Omental fat pad (tissue), 4 donors: ENCODE measurements at places on chromosomes 5 and 9. TPM values are rescaled to one million over a fixed set of nuclear protein-coding genes. Genes with fewer than 3 reads are reported as not detected.

- no peak for DNase-seq
Observed at GRCh38 chr5:170809551-170809950, 26.0 kb downstream of the GABRP start.

DNA sequence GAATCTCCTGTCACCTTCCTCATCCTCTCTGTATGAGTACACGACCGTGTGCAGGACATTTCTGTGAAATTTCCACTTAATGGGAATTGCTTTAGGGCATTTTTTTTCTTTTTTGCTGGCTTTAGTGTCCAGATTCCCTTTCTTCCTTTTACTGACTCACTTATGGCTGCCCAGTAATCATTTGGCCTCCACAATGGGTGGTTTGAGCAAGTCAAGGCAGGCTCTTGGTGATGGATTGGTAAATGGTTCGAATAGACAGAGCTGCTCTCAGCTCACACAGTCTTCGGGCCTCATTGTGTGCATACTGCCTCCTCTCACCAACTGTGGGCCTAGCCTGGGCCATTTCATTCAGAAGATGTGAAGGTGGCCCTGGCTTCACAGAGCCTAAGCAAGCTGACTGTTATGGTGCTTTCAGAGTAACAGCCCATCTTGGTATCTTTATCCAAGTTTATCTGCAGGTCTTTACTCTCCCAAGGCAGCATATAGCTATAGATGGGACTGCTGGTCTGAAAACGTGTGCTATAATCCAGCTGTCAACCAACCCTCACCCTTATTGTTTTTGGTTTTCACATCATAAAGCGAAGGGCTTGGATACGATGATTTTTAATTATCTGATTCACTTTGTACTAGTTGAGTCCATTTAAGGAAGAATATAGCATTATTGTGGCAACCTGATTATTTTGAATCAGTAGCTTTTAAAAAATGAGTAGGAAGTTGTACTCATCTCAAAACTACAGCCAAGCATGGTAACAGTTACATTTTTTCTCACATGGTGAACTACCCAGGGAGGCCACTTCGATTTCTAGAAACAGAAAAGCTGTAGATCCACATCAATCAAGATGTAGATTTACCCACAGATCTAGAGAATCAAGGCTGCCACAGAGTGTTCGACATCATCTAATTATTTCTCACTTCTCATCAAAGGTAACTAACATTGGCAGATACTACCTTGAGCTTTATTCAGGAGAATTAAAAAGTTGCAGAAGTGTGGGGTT is 50.4 kb upstream of the CKMT2 start:
- DNase-seq: no peak

GRCh38 chr9:108897324-108898096 is 35.4 kb downstream of the ACTL7A start:
- DNase-seq: no peak

GRCh38 chr9:34515959-34516358 is 6.8 kb downstream of the ENHO start:
- no peak for DNase-seq

DNA sequence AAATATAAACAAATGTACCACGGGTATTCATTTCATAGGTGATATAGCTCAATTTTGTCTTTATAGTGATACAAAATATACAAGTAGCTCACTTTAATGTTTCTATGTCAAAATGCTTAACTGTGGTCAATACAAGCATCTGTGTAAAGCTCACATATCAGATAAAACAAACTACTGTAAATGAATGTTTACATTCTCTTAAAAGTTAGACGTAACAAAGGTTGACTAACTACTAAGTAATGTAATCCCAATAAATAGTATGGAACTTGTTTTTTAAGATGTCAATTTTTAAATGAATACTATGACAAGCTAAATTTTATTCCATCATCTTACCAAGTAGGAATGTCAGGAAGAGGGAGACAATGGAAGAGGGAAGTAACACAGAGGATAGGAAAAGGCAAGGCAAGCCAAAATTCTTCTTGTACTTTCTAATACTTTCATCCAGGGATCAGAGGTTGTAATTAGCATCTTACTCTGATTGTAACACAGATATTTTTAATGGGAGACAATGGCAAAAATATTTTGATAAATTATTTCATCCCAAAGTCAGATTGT is 105.5 kb downstream of the STRBP start:
- no peak for DNase-seq

GRCh38 chr5:80686757-80687156 is 32.0 kb upstream of the DHFR start:
- DNase-seq: no peak

DNA sequence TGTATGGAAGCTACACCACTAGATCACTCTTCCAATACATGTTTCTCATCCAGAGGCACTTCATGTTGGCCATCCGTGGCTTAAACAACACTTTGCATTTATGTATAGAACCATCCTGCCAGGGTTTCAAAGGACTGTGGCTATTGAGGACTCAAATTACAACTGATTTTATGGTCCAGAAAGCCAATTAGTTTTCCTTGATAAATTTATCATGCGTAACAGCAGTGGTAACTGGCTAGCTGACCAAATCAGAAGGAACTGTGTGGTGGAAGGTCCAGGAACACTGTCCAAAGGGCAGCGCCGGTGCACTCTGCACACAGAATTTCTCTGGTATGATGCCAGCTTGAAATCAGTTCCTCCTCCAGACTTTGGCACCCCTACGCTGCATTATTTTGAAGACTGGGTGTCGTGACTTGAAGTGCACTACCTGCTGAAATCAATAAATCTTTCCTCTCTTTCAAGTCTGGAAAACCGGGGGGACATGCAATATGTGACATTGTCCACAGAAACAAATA is 69.3 kb upstream of the TMEM252 start:
- DNase-seq: no peak

DNA sequence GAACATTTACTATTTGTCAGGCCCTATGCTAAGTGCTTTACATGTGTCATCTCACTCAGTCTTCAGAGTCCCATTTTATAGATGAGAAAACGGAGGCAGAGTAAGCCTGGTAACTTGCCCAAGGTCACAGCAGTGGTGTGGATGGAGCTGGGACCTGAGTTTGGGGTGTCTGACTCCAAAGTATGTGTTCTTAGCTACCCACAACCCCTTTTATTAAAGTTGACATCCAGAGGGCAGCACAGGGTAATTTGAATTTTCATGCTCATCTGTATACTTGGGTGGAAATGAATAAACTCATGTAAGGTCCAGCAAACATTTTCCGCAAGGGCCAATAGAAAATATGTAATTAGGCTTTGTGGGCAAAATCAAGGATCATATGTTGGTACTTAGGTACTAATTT is 93.4 kb upstream of the SLC25A48 start:
- DNase-seq: no peak

DNA sequence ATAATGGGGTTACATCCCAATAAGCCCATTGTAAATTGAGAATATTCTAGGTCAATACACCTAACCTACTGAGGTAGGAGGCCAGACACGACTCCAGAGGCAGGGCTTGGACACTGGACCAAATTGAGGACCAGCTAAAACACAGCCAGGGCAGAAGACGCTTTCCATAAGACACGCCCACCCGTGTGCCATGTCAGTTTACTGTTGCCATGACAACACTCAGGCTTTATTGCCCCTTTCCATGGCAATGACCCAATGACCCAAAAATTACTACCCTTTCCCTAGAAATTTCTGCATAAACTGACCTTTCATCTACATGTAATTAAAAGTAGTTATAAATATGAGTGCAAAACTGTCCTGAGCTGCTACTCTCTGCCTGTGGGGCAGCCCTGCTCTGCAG is 31.5 kb downstream of the SLC22A4 start:
- no peak for DNase-seq

DNA sequence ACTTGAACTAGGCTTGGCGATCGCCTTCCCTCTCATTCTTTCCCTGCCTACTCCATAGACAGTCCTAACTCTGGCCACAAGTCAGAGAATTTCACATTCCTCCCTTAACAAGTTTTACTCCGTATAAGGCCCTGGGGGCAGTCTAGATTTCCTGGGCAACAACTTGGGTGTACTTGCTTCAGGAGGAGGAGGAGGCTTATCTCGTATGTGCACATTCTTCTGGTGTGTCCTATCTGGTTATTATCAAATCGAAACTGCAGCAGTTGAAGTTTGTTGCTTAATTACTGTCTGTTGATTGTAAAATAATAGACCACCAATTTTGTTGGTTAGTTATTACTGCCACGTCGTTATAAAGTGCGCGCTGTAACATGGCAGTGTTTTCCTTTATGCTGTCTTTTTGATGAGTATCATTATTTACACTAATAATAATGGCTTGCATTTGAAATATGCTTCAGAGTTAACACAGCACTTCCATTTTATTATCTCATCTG is 42.0 kb downstream of the PIP5K1B start:
- no peak for DNase-seq

DNA sequence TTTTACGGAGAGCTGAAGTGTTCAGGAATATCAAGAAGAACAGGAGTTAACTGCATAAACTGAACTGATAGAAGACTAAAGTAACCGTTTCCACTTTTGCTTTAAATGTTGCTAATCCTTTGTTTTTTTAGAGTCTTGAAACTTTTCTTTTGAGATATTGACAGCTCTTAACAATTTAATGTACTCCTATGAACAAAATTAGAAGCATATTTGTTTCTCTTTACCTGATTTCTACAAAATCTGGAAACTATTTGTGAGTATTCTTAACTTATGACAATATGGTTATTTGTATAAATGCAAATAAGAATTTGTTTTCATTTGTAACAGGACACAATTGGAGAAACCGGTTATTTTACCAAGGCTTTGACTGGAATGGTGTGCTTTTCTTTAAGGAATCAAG is 89.5 kb upstream of the FAM120A start:
- no peak for DNase-seq

DNA sequence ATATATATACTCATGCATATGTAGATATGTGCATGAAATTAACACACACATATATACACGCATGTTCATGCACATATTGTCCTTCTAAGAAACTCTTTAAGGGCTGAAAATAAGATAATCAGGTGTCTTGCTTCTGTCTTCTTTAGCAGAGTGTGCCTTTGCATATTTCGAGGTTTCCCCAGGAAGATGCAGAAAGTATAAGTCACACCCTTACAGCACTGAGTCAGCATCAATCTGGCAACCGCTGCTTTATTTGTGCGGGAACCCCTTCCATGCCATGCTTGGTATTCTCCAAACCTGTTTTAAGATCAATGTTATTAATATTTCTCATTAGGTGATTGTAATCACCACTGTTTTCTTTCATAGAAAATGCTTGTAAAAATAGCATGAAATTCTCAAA is 557.9 kb downstream of the CAAP1 start:
- no peak for DNase-seq

DNA sequence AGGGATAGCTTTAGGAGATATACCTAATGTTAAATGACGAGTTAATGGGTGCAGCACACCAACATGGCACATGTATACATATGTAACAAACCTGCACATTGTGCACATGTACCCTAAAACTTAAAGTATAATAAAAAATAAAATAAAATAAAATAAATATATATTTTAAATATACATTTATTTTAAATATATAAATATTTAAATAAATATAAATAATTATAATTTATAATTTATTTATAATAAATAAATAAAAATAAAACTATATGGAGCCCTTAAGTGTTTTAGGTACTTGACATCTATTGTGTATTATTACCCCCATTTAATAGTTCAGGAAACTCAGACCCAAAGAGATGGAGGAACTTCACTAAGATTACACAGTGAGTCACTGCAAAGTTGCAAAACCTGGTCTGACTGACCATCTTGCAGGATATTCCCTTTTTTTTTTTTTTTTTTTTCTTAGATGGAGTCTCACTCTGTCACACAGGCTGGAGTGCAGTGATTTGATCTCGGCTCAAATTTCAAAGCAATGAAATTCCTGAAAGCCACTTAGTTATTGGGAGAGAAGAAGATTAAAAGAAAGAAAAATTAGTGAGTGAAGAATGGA is 5.8 kb upstream of the C5orf52 start:
- no peak for DNase-seq

DNA sequence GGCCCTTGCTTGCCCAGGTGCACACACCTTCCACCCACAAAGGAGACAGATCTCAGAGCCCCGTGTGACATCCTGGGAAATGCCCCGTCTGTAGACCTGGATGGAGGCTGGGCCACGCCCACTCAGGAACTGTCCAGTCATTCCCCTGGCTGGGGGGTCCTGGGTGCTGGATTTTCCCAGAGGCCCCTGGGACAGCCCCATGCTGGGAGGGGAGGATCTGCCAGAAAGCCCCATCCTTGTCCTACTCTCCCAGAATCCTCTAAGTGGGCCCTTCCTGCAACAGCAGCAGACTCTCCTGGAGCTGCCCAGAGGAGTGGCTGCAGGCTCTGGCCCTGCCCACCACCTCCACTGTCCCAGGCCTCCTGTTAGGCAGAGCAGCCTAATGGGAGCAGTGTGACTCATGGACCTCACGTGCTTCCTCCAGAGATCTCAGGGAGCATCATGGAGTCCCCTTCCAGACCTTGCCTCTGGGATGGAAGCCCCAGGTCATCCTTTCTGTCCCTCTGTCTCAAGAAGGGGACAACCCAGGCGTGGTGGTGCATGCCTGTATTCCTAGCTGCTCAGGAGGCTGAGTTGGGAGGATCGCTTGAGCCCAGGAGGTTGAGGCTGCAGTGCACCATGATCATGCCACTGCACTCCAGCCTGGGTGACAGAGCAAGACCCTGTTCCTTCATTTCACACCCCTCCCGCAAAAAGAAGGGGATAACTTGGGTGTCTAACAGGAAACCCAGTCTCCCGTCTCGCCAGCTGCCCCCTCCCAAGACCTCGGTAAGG is 51.7 kb downstream of the JADE2 start:
- no peak for DNase-seq

GRCh38 chr9:127058645-127059021 is 63.8 kb downstream of the ANGPTL2 start:
- DNase-seq: no peak

DNA sequence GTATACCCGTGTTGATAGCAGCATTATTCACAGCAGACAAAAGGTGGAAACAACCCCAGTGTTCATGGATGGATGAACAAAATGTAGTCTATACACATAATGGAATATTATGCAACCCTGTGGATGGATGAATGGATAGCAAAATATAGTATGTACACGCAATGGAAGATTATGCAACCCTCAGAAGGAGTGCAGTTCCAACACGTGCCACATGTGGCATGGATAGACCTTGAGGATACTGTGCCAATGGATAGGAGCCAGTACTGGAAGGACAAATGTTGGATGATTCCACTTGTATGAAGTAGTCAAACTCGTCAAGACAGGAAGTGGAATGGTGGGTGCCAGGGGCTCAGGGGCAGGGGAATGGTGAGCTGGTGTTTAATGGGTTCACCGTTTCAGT is 44.9 kb downstream of the PLEKHG4B start:
- no peak for DNase-seq

RBM22 gene
- total RNA-seq: 42.0 TPM

PCAT7 gene
- not detected for total RNA-seq

ADGRD2 gene
- total RNA-seq: not detected

BARHL1 gene
- total RNA-seq: not detected

C9 gene
- 0.12 TPM for total RNA-seq

NMUR2 gene
- not detected for total RNA-seq

PLAC8L1 gene
- not detected for total RNA-seq

OGN gene
- total RNA-seq: 115 TPM
